HFF-Myc (cell line): ENCODE measurements at places on chromosomes 11 and 22.
A peak's percentile ranks its signal among the peaks of the same experiment; 100 is the strongest.

GRCh38 chr22:40499209-40499623, 128.8 kb downstream of the SGSM3 start:
- peak; percentile 92 for DNase-seq

- no peak for DNase-seq
Observed at GRCh38 chr22:25747245-25747944, 5.4 kb downstream of the MYO18B start.

DNA sequence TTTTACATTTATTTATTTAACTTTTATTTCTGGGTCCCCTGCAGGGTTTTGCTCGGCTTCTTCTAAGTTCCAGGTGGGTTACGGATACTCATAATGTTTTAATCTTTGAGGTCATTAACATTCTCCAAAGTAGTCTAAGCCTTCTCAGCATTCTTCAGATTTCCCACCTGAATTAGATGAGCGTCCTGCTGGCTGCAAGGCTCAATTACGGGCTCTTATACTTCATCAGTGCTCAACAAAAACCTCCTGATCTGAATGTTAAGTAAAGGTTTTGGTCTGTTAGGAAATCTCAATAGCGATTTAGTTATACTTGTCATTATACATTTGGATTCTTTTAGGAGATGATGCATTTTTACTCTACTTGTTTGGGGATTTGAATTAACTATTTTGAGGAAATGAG, 27.3 kb upstream of the NFRKB start:
- DNase-seq: no peak

GRCh38 chr11:75868990-75869389, 54.0 kb downstream of the UVRAG start:
- DNase-seq: no peak

DNA sequence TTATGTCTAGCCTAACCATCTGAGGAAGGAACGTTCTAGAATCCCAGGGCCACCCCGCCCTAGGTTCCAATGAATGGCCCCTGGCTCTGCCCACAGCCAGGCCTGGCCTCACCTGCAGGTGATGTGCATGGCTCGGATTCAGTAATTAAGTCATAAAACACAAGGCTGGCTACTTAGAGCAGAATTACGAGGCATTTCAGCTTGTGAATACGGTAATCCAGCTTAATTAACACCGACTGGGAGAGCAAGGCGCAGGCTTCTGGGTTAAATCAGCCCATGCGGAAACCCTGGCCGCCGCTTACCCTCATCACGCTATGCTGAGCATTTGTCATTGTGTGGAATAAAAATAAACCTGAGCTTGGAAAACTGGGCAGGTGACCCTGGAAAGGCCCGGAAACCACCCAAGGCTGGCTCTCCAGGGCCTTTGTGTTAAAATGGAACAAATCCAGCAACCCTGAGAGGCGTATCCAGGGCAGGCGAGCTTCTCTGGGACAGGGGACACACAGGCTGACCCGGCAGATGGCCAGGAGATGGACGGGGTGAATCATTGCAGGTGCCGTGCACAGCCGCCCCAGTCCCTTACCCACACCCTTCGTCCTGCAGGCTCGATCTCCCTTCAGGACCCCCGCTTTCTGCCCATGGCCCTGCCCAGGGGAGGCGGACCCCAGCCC, 220.2 kb downstream of the CTTN start:
- DNase-seq: no peak

GRCh38 chr11:114609429-114609828, 13.8 kb upstream of the NXPE4 start:
- no peak for DNase-seq

- peak; percentile 56 for DNase-seq
Observed at GRCh38 chr11:11931461-11932055, 76.9 kb downstream of the DKK3 start.

DNA sequence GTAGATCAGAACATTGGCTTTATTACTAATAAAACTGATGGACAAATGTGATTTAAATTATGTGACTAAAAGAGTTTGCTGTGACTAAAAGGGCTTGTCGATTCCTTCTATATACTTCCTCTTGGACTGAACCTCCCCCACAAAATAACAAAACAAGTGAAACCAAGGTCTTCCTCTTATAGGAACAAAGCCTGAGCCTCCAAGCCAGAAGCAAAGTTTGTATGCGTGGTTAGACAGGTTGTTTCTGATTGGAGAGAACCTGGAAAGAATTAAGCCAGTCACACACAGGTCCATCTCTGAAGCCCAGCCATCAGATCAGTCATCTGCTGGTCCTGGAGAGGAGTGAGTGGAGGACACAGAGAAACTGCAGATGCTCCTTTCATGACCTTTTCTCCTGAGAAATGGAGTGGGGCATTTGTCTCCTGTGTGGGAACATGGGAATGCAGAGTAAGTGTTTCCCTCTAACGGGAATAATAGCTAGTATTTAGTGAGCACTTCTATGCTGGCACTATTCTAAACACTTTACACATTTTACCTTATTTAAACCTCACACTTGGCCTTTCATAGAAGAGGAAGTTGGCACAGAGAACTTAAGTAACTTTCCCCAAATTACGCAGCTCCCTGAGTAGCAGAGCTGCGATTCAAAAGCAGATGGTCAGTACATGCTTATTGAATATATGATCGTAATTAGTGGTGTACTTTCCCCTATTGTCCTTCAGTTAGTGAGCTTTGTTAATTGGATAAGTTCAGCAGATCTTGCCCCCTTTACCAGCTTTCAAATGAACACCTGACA, 77.1 kb downstream of the UVRAG start:
- DNase-seq: no peak

- DNase-seq: no peak
Observed at GRCh38 chr11:130162733-130163132, 3.2 kb downstream of the ST14 start.

- no peak for DNase-seq
Observed at GRCh38 chr22:27075028-27075678, 417.8 kb downstream of the MIAT start.
